CD4-positive, alpha-beta memory T cell (primary cell): ENCODE measurements at places on chromosomes 1 and 21.

- DNase-seq = no peak
Observed at GRCh38 chr1:170804419-170804818, 130.9 kb upstream of the MROH9 start.

DNA sequence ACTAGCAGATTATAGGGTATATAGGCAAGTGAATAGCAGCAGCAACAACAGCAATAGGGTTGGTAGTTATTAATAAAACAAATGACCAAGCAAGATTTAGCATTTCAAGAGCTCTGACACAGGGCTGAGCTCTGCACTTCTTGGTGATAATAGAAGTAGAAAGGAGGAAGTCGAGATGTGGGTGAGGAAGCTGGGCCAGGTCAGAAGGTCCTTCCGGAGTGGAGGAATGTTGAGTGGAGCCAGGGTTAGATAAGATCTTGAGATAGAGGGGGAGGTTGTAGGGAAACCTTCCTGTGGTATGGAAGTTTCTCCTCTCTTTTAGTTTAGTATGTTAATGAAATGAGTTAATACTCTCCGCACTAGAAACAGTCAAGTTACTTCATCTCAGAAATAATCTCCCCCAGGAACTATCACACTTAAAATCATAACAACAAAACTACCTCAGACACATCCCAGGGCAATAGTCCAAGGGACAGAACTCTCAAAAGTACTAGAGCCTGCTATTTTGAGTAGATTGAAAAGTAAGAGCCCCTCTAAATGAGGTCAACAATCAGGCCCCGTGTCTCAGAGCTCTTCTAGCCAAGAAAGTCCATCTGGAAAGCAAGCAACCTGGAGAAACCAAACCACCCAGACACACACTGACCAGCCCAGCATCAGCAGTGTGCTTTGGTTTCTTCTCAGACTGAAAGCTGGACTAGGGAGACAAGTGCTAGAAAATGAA lies 45.4 kb upstream of the ATP1B1 start:
- no peak for DNase-seq

GRCh38 chr1:178727014-178727895 lies 2.2 kb downstream of the RALGPS2 start:
- no peak for DNase-seq

DNA sequence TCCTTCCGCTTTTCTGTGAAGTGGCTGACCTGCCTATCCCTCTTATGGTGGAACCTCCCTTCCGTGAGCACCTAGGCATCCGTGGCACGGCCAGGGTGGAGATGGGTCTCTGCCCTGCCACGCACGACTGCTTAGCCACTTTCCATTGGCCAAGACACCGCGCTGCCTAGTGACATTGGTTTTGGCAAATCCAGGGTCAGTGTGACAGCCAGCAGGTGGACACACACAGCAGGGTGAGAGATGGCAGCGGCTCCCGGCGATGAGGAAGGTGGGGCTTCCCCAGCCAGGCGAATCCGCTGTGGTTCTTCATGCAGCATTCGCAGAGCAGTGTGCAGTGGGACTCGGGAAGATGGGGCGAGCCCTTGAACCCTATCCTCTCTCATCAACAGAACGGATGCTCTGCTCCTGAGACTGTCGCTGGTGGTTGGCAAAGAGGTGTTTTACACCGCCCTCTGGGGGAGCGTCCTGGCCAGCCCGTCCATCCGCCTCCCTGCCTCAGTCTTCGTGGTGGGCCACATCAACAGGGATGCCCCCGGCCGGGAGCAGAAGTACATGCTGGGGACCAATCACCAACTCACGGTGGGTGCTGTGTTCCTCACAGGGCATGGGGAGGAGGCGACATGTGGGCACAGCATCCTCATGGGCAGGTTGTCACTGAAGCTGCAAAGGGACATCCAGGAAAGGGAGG lies 51.8 kb downstream of the DOP1B start:
- DNase-seq = no peak

GRCh38 chr1:153527683-153528040 lies 8.1 kb downstream of the S100A6 start:
- no peak for DNase-seq

DNA sequence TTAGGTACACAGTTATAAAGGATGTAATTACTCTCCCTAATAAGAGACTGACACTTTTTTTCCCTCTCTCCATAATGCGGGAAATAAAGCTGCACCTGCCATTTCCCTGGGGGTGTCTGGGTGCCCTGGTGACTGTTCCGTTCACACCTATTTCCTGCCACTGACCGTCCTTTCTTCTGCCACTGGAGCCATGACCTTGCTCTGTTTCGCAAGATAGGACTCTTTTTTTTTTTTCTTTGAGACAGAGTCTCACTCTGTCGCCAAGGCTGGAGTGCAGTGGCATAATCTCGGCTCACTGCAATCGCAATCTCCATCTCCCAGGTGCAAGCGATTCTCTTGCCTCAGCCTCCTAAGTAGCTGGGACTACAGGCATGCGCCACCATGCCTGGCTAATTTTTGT lies 66.1 kb upstream of the SERBP1 start:
- no peak for DNase-seq

DNA sequence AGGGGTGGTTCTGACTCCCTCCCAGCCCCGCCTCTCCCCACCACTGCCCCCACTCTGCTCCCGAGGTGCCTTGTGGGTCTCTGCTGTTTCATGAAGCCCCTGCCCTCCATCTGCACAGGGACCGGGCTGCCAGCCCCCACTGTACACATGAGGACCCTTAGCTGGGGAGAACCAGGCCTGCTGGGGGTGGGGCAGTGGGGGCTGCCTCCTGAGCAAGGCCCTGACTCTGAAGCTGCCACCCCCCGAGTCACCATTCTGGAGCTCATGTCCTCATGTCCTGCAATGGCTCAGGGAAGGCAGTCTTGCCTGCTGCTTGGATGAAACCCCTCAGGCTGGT lies 8.4 kb downstream of the HES3 start:
- no peak for DNase-seq

DNA sequence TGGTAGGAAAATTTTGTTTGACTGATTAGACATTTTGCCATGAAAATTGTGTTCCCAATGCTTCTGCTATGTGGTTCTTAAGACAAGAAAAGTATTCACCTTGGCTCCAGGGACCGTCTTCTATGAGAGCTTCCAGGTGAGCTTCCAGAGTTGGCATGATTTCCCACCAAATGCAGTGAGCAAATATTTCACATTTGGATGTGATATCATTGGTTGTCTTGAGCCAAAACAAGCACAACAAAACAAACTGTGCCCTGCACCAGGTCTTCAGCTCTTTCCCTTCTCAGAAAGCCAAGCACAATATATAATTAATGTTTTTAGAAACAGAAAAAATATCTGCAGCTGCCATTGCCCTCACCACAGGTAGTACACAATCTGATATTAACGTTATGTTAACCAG lies 1009.0 kb downstream of the PLA2G4A start:
- DNase-seq = no peak

DNA sequence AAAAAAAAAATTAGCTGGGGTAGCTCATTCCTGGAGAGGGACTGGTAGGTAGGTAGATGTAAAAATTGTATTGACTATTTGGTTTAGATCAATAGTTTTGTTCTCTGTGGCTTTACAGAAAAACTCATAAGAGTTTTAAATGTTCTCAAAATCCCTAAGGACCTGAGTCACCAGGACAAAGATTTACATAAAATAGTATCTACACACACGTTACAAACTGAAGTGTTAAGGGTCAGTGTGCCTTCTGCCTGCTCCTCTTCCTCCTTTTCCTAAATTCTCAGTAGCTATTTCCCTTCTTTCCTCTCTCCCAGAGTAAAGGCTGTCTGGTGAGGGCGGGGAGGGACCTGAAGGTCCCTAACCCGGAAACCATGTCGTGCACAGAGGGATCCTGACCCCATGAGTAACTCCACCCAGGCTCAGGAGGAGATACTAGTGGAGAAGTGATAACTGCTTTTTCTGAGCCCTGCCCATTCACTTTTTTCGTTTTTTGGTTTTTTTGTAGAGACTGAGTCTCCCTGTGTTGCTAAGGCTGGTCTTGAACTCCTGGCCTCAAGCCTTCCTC lies 8.1 kb downstream of the PLEKHM2 start:
- no peak for DNase-seq

GRCh38 chr1:225577241-225577640 lies 75.7 kb downstream of the ENAH start:
- DNase-seq = no peak

- DNase-seq = no peak
Observed at GRCh38 chr1:109298666-109299557, 7.9 kb downstream of the MYBPHL start.

- no peak for DNase-seq
Observed at GRCh38 chr1:111323231-111323630, 32.6 kb downstream of the CHIA start.

DNA sequence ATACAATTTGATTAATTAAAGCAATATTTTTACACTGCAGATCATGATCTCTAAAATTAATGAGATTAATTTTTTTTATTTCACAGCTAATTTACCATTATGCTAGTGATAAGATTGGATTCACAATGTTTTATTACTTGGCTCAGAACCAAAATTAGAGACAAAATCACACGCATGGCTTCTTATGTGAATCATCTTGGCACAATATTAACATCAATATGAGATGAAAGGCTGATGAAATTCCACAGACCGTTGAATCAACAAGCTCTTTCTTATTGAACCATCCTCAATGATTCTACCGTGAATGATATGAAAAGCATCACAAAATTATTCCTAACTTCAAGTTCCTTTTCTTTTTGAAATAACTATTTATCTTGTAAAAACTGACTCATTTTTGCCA lies 544.9 kb downstream of the KCNT2 start:
- no peak for DNase-seq

- DNase-seq = no peak
Observed at GRCh38 chr1:84571150-84571535, 3.1 kb downstream of the CTBS start.

GRCh38 chr1:155485945-155486344 lies 76.7 kb downstream of the ASH1L start:
- no peak for DNase-seq

DNA sequence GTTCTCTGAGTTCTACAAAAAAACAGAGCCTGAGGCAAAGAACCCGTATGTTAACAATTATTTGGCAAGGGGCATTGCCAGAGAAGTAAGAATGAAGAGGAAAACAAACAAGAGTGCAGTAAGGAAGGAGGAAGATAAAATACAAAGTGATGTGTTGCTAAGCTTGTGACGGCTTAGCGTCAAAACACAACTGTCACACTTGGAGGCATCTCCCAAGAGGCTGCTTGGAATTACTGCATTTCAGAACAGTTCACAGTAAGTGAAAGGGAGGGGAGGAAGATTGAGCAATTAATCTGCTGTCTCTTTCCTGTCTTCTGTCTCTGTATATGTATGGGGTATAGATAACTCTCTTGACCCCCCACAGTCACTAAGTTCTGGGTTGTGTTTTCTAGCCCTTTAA lies 1017.0 kb upstream of the TMPRSS15 start:
- no peak for DNase-seq

GRCh38 chr1:184757891-184758290 lies 3.2 kb upstream of the EDEM3 start:
- no peak for DNase-seq

GRCh38 chr1:229007701-229008100 lies 263.2 kb upstream of the RAB4A start:
- DNase-seq = no peak

- no peak for DNase-seq
Observed at GRCh38 chr1:42157667-42158066, 4.5 kb downstream of the GUCA2B start.

DNA sequence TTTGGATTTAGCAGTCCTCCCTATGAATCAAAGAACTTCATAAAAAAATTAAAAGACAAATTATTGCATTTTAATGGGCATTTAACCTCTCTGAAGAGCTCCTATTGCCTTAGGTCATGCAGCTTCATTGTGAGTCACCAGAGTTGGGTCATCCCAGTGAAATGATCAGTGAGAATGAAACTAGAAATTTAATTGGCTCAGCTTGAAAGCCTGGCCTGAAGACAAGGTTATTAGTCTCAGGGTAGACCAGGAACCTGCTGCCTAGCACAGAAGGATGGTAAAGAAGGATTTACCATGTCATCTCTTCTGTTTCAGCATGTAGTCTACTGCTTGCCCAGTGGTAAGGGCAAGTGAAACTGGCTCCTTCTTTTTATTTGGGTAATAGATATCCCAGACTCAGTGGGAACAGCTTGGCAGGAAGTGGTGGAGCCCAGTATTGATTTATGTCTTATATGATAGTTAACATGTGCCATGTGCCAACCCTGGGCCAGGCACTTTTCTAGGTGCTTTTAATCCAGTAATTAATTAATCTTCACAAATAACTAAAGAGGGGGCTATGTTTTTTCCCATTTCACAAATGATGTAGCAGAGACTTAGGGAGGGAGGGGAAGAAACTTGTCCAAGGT lies 23.6 kb downstream of the LAMC2 start:
- no peak for DNase-seq

DNA sequence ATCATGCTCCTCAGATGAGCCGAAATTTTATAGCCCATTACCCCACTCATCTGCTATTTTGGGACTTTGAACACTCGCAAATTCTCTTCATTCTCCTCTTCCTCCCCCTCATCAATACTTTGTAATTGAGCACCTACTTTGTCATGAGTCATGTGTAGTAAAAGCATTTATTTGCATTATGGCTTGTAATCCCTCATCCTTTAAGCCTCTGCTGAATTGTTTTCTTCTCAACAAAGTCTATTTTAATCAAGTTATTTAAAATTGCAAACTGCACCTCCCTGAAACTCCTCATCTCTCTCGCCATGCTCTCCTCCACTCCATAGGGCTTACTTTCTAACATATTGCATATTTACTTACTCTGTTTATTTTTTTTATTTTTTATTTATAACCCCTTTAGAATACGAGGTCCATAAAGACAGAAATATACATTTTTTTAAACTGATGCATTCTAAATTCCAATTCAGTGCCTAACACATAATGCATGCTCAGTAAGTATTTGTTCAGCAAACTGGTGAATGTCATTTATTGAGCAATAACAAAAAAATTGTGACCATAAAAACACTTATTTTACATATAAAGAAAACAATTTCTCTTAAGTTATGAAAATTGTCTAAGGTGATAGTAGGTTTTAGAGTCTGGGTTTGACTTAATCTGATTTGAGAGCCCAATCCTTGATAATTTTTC lies 161.7 kb downstream of the FASLG start:
- DNase-seq = no peak

- no peak for DNase-seq
Observed at GRCh38 chr1:11429935-11430334, 49.0 kb upstream of the DISP3 start.

- peak; percentile 40 for DNase-seq
Observed at GRCh38 chr1:236759252-236759859, 35.7 kb upstream of the MTR start.

GRCh38 chr1:115706587-115707425 lies 61.7 kb downstream of the CASQ2 start:
- peak; percentile 23 for DNase-seq

GRCh38 chr21:45695086-45695485 lies 51.6 kb downstream of the PCBP3 start:
- DNase-seq = no peak

- no peak for DNase-seq
Observed at GRCh38 chr1:212288615-212289014, 3.4 kb downstream of the PPP2R5A start.

GRCh38 chr1:40224040-40224439 lies 23.7 kb upstream of the TMCO2 start:
- no peak for DNase-seq
